ENCODE measurements at places on chromosomes 1 and 21.

GRCh38 chr1:20980051-20980450, 192.9 kb upstream of the HP1BP3 start:
- no peak for DNase-seq

GRCh38 chr1:98940069-98940721, 64.5 kb downstream of the PLPPR5 start:
- no peak for DNase-seq

DNA sequence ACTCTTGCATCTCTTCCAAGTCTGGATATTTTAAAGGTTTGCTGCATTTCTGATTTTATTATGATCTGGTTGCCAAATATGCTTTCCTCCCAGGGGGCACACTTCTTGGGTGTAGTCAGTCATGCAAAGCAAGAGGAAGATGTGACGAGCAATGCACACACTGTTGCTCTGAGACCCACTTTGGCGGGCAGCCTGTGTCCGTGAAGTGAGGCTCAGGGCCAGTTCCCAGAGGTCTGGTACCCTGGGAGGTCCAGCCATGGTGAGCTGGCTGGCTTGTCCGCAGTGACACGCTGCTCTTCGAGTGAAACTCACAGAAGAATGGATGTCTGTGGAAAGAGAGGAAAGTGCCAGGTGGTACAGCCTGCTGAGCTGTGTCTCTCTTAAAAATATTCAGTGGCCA, 52.8 kb upstream of the EDN2 start:
- DNase-seq = no peak

GRCh38 chr1:151868486-151868885, 15.0 kb upstream of the THEM5 start:
- DNase-seq = no peak

DNA sequence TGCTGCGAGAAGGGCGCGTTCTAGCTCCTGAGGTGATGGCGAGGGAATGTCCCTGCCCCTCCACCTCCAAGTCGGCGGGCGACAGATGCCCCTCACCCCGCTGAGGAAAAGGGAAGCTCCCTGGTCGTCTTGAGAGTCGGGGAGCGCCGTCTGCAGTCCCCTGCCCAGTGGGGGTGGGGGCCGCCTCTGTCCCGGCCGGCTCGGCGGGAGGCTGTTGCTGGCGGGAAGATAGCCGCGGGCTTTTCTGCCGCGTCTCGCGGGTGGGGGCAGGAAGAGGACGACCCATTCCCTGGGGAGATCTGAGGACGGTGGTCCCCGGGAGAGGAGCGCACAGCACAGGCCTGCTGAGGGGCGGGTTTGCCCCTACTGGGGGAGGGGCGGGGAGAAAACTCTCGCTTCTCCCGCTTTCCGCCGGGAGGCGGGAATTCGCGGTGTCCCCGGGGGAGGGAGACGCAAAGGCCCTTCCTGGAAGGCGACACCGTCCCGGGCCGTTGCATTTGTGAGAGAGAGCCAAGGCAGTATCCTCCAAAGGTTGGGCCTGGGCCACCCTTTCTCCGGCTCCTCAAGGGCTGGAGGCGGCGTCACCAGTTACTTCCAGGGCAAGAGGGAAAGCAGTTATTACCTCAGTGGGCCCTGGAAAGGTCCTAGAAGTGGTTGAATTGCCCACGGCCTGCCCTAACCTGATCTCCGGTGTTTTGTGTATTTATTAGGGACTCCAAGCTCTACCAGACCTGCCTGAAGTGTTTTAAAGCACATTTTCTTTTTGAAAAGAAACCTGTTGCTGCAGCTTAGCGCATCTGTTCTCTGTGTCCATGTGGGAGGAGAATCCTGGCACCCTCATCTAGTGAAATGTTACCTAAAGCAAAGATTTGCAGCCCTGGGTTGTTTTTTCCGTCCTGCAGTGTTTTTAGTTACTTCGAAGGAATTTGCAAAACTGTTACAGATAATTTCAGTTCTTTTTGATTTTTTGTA, 648 bp downstream of the S100PBP start:
- DNase-seq = no peak

DNA sequence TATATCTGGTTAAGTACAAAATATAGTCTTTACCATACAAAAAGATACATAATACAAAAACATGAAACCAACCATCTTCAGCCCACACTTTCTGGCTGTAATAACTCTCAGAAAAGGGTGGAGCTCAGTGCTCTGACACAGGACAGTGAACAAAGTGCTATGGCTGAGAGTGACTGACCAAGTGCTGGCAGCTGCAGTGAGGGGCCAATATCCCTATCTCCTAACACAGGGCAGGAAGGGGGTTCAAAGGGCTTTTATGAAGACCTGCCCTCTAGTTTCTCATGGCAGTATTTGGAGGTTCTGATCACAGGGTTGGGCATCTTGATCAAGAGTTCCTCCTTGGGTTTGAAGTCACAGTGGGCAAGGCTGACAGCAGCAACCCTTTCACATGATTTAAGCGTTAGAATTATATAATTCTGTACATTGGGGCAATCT, 3.9 kb downstream of the TXNIP start:
- no peak for DNase-seq

GRCh38 chr1:53918343-53918742, 24.4 kb downstream of the DIO1 start:
- no peak for DNase-seq

DNA sequence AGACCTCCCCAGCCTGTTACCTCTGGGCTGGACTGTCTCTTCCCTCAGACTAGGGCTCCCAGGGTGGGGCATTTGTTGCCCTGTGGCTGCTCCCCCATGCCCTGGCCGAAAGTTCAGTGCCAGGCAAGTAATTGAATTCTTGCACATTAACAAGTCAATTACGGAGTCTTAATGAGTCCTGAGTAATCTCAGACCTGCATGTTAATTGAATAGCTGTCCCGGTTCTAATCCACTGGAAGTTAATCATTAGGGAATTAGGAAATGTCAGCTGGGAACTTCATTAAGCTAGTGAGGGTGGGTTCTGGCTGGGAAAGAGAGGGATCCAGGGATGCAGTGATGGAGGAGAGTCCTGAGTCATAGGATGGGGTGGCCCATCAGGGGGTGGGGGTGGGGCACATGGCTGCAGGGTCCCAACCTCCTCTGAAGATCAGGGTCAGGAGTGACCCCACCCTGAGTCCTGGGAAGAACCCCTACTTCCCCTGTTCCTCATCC, 47.1 kb upstream of the CSF3R start:
- no peak for DNase-seq

DNA sequence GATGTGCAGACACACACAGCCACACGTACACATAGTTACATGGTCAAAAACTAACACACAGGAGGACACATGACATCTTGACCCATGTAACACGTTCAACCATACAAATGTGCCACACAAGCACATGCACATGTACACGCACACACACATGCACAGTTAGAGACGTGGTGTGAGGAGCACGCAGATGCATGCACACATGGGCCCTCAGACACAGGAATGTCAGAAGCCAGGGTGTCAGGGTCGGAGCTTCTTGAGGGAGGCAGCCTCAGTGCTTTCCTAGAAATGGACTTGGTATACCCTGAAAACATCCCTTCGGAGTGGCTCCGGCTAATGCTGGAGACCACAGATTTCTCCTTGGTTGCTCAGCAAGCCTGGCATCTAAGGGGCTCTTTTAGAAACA, 114.3 kb downstream of the DMRTB1 start:
- DNase-seq = no peak

DNA sequence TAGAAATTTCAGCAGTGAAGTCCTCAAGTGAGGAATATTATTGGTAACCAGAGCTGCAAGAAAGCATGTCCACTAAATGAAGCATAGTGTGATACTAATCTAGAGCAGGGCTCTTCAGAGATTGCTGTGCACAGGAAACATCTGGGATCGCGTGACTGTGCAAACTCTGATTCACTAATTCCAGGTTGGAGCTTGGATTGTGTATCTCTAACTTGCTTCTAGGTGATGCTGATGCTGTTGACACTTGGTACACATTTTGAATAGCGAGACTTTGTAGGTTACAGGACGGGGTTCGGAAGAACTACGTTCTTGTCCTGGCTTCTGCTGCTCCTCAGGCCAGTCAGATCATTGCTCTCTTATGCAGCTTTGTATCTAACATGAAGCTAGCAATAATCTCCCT, 66.5 kb downstream of the PRRX1 start:
- DNase-seq = no peak

- no peak for DNase-seq
Measured at GRCh38 chr1:94095112-94095637, 25.8 kb downstream of the ABCA4 start.

DNA sequence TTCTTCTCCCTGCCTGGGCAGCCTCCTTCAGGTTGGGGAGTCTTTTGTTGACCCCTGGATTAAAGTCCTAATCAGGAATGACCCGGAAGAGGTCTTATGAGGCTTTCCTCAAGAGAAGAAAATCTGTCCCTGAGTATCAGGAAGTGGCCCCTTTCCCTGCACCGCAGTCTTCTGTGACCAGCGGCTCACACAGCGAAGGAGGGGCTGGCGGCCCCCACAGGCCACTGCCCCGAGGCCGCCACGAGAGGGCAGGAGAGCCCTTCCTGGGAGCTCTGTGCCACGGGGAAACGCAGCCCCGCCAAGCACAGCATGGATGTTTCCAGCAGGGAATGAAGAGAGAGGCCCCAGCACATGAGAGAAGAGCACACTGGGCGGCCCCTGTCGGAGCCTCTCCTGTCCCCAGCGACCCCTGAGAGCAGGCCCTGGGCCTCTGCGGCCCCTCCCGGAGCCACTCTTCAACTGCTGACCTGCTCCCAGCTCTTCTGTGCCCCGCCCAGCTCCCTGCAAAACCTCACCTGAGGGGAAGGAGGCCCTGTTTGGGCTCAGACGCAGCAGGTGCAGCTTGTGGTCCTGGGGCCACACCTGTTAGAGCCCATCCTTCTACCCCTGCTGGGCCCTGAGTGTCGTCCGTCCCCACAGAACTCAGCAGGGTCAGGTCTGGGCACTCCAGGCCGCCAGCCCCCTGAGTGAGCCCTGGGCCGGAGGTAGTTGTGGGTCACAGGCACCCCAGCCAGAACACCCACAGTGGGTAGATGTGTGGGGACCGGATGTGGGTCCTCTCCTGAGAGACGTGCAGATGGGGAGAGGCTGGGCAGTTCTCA, 4.9 kb upstream of the POFUT2 start:
- DNase-seq = peak; percentile 29

DNA sequence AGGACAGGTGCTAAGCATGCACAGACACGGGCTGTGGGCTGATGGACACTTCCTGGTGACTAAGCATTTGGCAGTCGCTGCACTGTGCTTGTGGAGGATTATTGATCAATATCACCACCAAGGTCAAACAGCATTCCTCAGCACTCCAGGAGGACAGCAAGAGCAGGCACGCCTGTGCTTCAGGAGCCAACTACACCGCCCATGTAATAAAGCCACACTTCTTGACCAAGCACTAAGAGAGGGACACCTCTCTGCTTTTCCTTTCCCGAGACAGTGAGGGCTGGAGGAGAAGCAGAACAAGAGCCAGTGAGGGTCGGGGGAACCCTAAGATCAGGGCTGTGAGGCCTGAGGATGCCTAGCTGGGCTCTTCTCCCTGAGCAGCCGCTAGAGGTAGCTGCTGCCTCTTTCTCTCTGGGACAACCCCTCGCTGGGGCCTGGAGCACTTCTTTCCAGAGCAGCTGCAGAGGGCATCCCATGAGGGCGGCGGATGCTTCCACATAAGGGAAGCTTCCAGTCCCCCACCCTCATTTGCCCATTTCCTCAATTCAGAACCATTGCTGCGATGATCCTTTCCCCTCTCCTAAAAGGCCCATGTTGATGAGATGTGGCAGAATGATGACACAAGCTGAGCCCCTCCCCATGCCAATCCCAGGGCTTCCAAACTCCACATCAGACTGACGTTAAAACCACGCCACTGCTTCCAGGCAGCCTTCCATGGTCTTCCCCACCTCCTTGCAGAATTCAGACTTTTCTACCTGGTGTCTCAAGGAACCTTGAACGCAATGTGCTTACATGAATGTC, 19.1 kb downstream of the RAB7B start:
- no peak for DNase-seq

GRCh38 chr21:16535102-16535422, 805.3 kb downstream of the USP25 start:
- no peak for DNase-seq

DNA sequence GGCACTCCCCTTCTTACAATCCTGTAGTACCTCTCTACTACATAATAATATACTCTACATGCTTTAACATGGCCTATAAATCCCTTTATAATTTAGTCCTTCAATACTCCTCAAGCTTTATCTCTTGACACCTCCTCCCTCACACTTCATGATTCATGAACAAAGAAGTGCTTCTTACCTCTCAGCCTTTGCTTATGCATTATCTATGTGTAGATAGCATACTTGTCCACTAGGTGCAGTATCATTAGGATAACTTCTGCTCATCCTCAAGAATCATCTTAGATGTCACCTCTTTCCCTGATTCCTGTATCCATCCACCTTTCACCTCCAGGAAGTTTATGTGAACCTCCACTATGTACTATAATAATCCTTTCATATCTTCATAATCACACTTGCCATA, 74.4 kb downstream of the COL24A1 start:
- no peak for DNase-seq

GRCh38 chr1:24970399-24970753, 40.3 kb upstream of the RUNX3 start:
- DNase-seq = no peak

GRCh38 chr1:162590686-162591085, 29.2 kb downstream of the UAP1 start:
- no peak for DNase-seq

DNA sequence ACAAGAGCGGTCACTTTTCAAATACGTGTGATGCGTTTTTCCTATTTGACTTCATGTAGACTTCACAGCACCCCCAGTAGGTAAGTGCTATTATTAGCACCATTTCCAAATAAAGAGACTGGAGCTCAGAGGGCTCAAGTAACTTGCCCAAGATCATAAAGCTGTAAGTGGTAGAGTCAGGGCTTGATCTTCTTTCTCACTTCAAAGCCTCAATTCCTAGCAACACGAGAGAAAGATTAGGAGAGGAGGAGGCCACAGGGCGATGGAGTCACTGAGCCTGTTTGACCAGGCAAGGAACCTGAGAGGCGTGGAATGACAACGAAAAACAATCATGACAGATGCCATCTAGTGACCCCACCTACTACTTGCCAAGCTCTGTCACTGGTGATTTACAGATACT, 181.0 kb downstream of the FOXD2 start:
- no peak for DNase-seq

DNA sequence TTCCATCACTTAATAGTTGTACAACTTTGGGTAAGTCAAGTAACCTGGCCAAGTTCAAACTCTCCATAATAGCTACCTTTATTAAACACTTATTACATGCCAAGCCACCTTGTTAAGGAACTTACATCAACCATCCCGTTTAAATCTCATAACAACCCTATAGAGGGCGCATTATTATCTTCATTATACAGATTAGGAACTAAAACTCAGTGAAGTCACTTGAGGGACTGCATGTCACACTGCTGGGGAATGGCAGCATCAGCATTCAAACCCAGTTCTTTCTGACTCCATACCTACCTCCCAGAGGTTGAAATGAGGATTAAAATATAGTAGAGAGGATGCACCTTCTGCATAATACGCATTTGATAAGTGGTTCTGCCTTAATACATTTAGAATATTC, 47.1 kb upstream of the PLA2G2C start:
- no peak for DNase-seq
